NCI-H1092 treated with DMSO at 0.1 percent for 48 hours (cell line): ENCODE measurements at places on chromosomes 4 and X.
A peak's percentile ranks its signal among the peaks of the same experiment; 100 is the strongest.

- DNase-seq: no peak
These were observed 64.3 kb downstream of the RASL11B start for GRCh38 chr4:52926196-52926974.

- no peak for DNase-seq
These were observed 814 bp upstream of the RBM47 start for GRCh38 chr4:40630335-40631021.

- no peak for DNase-seq
These were observed 93.8 kb downstream of the TBL1X start for GRCh38 chrX:9558615-9559014.

DNA sequence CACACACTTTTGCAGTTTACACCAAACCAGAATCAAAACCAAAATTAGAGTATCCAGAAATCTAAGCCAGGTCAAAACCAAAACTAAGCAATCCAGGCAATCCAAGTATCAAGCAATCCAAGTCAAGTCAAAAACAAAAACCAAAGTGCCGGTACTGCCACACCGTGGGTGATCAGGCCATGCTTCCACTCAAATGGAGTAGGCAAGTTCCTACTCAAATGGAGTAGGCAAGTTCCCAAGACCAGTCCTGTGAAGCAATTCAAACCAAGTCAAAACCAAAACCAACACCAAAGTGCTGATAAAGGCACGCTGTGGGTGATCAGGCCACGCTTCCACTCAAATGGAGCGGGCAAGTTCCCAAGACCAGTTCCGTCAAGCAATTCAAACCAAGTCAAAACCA, 31.3 kb downstream of the MID1 start:
- DNase-seq: no peak

- no peak for DNase-seq
These were observed 29.2 kb downstream of the LGI2 start for GRCh38 chr4:25001509-25001908.

DNA sequence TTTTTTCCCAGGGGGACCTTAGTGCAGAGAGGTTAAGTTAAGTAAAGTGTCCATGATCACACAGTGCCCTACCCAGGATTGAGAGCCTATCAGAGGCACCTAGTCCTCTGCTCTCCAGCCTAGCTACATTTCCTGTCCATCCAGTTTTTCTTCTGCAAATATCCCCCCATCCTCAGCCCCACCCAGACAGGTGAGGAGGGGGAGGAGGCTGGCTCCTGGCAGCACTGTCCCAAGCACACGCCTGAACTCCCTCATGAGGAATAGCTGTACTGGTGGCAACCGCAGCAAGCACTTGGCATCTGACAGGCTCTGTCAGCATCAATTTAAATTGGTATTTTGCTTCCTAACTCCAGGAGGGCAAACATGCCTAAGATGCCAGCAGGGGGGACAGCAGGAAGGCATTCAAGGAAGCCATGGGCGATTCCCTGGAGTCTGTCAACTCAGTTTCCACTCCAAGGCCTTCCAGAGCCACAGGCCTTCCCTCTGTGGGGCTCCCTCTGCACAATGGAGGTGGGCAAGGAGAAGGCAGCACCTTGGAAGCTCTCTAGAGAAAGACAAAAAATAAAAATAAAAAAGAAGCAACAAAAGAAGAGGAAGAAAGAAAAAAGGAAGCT, 6.4 kb upstream of the FRMPD3 start:
- DNase-seq: no peak

- DNase-seq: no peak
These were observed 42.4 kb downstream of the KIAA0232 start for GRCh38 chr4:6824772-6825402.

- no peak for DNase-seq
These were observed 378.5 kb upstream of the ZFP42 start for GRCh38 chr4:187617113-187617512.

DNA sequence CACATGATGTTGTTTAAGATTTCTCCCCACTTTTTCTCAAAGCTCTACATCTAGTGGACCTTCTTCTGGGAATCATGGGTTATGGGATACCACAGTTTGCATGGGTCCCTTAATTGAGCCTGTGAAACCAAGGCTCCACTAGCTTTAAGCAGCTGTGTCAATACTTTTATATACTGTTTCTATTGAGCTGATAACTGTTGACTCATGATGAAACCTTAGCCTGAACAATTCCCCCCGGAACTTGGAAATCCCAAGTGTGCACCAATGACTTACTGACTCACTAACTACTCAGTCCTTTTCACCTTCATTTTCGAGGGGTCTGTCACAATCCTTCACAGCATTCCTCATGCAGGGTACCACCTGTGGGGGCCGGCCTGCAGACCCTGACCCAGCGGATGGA, 12.7 kb upstream of the SPIN4 start:
- no peak for DNase-seq

DNA sequence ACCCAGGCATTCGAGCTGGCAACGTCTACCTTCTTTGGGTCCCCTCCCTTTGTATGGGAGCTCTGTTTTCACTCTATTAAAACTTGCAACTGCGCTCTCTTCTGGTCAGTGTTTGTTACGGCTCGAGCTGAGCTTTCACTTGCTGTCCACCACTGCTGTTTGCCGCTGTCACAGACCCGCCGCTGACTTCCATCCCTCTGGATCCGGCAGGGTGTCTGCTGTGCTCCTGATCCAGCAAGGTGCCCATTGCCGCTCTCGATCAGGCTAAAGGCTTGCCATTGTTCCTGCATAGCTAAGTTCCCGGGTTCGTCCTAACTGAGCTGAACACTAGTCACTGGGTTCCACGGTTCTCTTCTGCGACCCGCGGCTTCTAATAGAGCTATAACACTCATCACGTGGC, 183.5 kb upstream of the GALNTL6 start:
- DNase-seq: no peak

DNA sequence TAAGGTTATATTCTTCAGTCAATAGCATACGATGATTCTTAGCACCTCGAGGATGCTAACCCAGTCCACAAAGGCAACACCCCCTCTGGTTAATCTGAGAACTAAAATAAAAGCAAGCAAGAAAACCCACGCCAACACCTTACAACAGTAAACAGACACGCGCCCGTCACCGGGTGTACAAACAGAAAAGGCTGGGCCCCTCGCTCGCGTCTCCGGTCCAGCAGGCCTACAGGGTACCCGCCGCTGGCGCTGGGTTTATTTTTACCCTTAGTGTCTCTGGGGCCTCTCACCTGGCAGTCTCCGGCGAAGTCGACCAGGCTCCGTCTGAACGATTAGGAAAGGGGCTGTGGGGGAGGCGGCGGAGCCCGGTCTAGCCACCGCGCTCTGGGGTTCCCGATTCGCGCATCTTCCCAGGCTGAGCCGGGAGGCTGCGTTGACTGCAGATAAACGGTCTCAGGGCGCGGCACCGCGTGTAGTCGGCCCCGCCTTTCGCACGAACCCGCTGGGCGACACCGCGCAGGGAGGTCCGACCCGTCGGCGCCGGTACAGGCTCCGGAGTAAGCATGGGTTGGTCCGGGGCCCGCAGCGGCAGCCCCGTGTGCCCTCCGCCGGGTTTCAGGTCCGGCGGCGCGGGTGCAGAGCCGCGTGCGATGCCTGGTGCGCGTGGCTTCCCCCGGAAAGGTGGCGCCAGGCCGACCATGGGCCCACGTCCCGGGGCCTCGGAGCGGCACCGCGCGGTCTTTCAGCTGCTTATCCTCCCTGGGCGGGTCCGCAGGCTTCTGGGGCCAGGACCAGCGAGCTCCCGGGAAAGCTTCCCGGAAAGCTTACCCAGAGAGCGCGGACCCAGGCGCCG, 441 bp downstream of the SLC9B2 start:
- peak; percentile 83 for DNase-seq

DNA sequence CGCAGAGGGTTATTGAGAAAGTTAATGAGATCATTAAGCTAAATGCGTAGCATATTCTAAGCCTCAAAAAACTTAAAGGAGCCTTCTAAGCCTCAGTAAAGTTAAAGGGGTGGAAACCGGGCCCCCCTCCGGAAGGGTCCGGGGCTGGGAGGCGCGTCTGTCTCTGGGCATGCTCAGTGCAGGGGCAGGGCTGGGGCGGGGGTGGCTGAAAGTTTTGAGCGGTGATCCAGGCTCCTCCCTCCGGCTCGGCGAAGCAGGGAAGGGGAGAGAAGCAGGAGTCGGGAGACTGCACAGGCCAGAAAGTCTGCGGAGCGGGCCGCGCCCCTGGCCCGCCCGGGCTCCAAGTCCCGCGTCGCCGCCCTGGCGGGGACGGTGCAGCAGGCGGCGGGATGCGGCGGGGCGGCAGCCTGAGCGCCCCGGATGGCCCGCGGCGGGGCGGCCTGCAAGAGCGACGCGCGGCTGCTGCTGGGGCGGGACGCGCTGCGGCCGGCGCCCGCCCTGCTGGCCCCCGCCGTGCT, at the start of gene EVC:
Gene EVC, plus strand, starts transcription at position 241 of the 518 bp plus-strand sequence. Its CDS starts 180 bp downstream, at position 421.
- no peak for DNase-seq

GRCh38 chrX:121221322-121221977, 174.0 kb downstream of the GLUD2 start:
- no peak for DNase-seq

GRCh38 chr4:5635826-5636195, 72.5 kb downstream of the EVC2 start:
- DNase-seq: no peak

DNA sequence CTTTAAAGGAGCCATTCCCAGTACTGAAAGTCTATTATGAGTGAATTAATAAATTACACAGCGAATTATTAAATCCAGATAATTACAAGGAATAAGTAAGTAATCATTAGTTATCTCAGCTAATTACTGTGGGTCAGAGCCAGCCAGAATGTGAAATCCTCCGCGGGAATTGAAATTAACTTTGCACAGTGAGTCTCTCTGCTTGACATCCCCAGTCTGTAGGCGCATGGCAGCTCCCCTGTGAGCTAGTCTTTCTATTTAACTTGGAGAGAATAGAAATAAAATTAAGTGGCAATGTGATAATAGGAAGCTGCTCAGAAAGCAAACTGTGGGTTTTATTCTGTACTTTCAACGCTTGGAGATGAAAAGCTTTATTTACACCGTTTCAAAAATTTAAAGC, 7.2 kb downstream of the POU4F2 start:
- DNase-seq: no peak
